ENCODE measurements at places on chromosomes 12 and 14. TPM values are rescaled to one million over a fixed set of nuclear protein-coding genes. Genes with fewer than 3 reads are reported as not detected.
A peak's percentile ranks its signal among the peaks of the same experiment; 100 is the strongest.

GRCh38 chr12:123106640-123107359 lies 44.1 kb downstream of the PITPNM2 start:
- H3K27ac ChIP-seq = peak overlapping the region; percentile 87
- H3K27me3 ChIP-seq = no peaks in the 10 kb centered on the region
- no peak for DNase-seq
- no peak overlapping the region for H3K4me3 ChIP-seq

GRCh38 chr12:106170285-106170684 lies 31.5 kb upstream of the NUAK1 start:
- H3K36me3 ChIP-seq = no peaks in the 10 kb centered on the region
- DNase-seq = no peak
- no peaks in the 10 kb centered on the region for H3K4me1 ChIP-seq
- no peaks in the 10 kb centered on the region for H3K27me3 ChIP-seq
- no peak overlapping the region for H3K27ac ChIP-seq

GRCh38 chr12:3129301-3130056 lies 52.3 kb downstream of the TSPAN9 start:
- no peak for DNase-seq
- no peaks in the 10 kb centered on the region for H3K27me3 ChIP-seq
- no peaks in the 10 kb centered on the region for H3K36me3 ChIP-seq
- H3K4me3 ChIP-seq = no peak overlapping the region

GRCh38 chr14:101620031-101620788 lies 58.9 kb downstream of the DIO3 start:
- no peak overlapping the region for H3K4me3 ChIP-seq
- no peaks in the 10 kb centered on the region for H3K4me1 ChIP-seq
- no peak overlapping the region for H3K27ac ChIP-seq
- no peaks in the 10 kb centered on the region for H3K27me3 ChIP-seq
- no peaks in the 10 kb centered on the region for H3K36me3 ChIP-seq
- peak; percentile 40 for DNase-seq

DNA sequence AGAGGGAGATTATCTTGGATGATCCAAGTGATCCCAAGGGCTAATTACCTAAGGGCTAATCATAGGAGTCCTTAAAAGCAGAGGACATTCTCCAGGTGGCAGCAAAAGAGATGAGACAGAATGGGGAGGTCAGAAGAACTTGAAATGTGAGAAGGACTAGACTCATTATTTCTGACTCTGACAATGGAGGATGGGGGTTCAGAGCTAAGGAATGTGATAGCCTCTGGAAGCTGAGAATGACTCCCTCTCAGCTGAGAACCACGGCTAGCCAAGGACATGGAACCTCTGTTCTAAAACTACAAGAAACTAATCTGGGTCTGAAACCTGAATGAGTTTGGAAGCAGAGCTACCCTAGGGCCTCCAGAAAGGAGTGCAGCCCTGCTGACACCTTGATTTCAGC lies 35.6 kb upstream of the ANKS1B start:
- no peaks in the 10 kb centered on the region for H3K4me1 ChIP-seq
- H3K27ac ChIP-seq = no peak overlapping the region
- H3K4me3 ChIP-seq = no peak overlapping the region
- no peaks in the 10 kb centered on the region for H3K27me3 ChIP-seq
- H3K36me3 ChIP-seq = no peaks in the 10 kb centered on the region
- DNase-seq = no peak

DNA sequence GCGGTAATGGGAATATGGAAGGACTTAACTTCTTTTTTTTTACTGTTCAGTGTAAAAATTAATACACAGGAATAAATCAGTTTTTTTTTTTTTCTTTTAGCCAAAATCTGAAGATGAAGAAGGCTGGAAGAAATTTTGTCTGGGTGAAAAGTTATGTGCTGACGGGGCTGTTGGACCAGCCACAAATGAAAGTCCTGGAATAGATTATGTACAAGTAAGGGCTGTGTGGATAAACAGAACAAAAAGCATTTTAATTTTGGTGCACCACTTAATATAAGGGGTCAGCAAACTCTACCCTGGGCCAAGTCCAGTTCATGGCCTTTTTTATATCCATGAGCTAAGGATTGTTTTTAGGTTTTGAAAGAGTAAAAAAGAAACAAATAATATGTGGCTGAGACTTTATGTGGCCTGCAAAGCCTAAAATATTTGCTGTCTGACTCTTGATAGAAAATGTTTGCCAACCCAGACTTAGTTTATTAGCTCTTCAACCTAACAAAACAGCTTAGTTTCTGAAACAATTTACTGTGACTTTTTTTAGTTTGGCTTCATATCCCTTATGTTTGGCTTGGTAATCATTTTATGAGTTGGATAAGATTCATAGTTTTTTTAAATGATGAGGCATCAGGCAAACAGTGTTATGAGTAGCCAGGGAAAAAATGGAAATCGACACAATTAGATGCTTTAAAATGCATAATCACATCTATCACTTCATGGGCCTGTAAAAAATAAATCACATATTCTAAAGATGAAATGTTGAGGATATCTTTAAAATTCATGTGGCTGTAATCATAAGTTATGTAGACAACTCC lies 8.4 kb downstream of the GEMIN2 start:
- H3K27ac ChIP-seq = no peak overlapping the region
- H3K4me1 ChIP-seq = no peaks in the 10 kb centered on the region
- no peak for DNase-seq

- no peaks in the 10 kb centered on the region for H3K36me3 ChIP-seq
- no peaks in the 10 kb centered on the region for H3K4me1 ChIP-seq
- no peak overlapping the region for H3K27ac ChIP-seq
- no peaks in the 10 kb centered on the region for H3K27me3 ChIP-seq
- no peak for DNase-seq
- no peak overlapping the region for H3K4me3 ChIP-seq
Observed at GRCh38 chr14:59565087-59565486, 11.5 kb downstream of the CCDC175 start.

- no peaks in the 10 kb centered on the region for H3K27me3 ChIP-seq
- no peaks in the 10 kb centered on the region for H3K4me1 ChIP-seq
- no peaks in the 10 kb centered on the region for H3K36me3 ChIP-seq
- H3K4me3 ChIP-seq = no peak overlapping the region
- peak overlapping the region; percentile 35 for H3K27ac ChIP-seq
- no peak for DNase-seq
Observed at GRCh38 chr12:4771960-4772566, 51.9 kb downstream of the GALNT8 start.

DNA sequence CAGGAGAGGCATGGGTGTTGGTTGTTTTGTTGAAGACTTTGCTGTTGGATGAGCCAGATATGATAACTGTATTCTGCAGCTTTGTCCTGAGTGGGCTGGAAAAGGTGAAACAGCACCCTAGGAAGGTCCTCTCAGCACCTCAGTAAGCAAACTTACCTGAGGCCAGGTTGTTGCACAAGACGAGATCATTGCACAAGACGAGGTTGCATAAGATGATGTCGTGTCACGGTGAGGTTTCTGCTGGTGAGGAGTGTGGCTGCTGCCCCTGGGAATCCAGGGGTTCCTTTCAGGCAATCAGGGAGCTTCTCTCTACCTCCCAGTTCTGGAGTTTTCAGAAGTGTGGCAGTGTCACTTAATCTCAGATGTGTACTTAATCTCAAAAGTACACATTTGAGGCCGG lies 85.6 kb downstream of the GLT1D1 start:
- no peak for DNase-seq
- no peaks in the 10 kb centered on the region for H3K36me3 ChIP-seq
- H3K4me1 ChIP-seq = no peaks in the 10 kb centered on the region

DNA sequence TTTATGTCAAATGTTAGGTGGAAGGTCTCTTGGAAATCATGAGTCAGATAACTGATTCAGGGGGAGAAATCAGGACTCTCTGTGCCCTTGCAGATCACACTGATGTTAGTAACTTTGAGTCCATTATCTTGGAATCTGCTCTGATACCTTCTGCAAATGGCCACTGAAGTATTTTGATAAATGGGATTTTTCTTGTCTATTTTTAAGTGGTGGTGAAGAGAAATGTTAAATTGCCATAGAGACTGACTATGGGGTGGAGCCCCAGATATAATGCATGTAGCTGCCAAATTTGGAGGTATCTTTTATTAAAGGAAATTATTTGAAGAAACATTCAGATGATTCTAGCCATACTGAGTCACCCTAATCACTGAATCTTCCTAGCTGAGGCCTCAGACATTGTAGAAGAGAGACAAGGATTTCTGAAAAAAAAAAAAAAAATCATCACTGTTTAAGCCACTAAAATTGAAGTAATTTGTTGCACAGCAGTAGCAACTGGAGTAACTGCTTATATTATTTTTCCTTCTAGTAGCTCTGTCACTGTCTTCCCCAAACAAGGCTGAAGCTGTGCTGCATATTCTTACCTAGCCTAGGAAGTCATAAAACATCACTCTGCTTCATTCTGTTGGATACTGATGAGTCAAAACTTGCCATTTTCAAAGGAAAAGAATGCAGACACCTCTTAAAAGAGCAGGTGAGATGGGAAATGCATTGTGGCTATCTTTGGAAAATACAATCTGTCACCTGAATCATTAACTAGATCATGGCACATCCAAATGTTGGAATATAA lies 36.0 kb upstream of the CLEC14A start:
- H3K27me3 ChIP-seq = no peaks in the 10 kb centered on the region
- H3K27ac ChIP-seq = no peak overlapping the region
- no peaks in the 10 kb centered on the region for H3K4me1 ChIP-seq
- DNase-seq = no peak
- H3K36me3 ChIP-seq = no peaks in the 10 kb centered on the region

DNA sequence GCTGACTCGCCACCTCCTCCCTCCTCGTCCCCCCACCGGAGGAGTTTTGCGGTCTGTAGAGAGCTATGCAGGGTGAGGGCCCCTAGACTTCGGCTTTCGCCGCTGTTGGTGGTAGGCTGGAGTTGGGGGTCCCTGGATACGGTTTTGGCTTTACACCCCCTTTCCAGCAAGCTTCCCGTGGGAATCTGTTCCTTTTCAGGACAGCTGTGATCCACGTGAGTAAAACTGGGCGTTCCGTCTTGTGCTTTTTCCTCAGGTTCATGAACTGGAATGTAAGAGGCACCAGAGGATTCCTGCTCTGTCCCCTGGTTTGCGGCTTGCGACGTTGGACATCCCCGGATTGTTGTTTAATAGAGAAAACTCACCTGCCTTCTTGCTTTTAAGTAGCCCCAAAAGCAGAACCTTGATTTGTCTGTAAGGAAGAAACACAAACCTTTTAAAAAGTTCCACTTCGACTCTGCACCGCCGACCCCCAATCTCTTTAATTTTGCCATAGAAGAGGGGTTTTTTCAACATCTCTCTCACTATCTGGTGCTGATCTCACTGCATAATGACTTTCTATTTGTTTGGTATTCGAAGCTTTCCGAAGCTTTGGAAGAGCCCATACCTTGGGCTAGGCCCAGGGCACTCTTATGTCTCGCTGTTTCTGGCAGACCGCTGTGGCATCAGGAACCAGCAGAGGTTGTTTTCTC lies 490 bp downstream of the PRORP start:
- H3K27ac ChIP-seq = peak overlapping the region; percentile 94
- DNase-seq = no peak
- no peaks in the 10 kb centered on the region for H3K27me3 ChIP-seq
- H3K36me3 ChIP-seq = no peaks in the 10 kb centered on the region
- no peaks in the 10 kb centered on the region for H3K4me1 ChIP-seq

GRCh38 chr14:35044939-35045797 lies 904 bp upstream of the FAM177A1 start:
- DNase-seq = no peak
- H3K4me1 ChIP-seq = peaks cover 34% of the 10 kb centered on the region
- H3K36me3 ChIP-seq = no peaks in the 10 kb centered on the region
- H3K27ac ChIP-seq = peak overlapping the region; percentile 96
- peak overlapping the region; percentile 62 for H3K4me3 ChIP-seq

GRCh38 chr12:86770871-86771270 lies 514.7 kb upstream of the MGAT4C start:
- H3K27me3 ChIP-seq = no peaks in the 10 kb centered on the region
- H3K4me1 ChIP-seq = no peaks in the 10 kb centered on the region

DNA sequence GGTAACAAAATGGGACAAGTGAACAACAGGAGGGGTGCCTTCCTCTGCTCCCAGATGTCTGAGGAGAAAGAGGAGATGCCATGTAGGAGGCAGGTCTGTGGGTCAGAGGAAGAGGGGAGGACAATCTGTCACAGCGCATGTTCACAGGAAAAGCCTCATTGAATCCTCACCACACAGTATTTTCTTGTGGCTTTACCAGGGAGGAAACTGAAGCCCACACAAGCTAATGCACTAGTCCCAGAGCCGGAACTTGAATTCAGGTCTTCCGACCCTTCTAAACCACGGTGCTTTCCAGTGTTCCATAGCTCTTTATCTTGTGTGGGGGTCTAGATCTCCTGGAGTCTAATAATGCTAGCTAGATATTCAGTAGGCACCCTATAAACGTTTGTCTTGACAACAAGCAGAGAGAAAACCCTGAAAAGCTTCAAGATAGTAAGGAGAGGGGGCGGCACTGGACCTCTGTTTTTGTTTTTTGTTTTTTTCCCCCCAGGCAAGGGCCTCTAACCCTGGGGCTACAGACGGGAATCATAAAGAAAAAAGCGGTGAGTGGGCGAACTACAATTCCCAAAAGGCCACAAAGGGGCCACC lies 371 bp upstream of the SHMT2 start:
- peaks cover 29% of the 10 kb centered on the region for H3K36me3 ChIP-seq
- H3K4me3 ChIP-seq = peak overlapping the region; percentile 65
- no peak for DNase-seq

DNA sequence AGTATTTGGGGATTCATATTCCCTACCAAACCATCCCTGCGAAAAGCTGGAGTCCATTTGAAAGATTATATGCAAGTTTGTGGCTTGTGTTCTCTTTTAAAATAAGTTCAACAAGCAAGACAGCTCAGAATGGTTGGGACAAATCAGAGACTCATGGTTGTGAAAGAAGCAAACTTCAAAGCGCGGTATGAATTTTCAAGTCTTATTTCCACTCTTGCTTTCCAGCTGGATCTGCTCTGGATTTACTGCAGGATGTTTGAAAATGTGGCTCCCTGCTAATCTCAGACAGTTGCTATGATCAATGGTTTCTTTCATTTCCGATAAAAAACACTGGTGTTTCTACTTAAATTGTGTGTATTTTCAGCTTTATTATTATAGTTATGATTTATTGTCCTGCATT lies 477.5 kb downstream of the RAD51B start:
- H3K27ac ChIP-seq = no peak overlapping the region
- no peak for DNase-seq
- H3K27me3 ChIP-seq = no peaks in the 10 kb centered on the region
- H3K4me3 ChIP-seq = no peak overlapping the region

GRCh38 chr12:107822356-107822755 lies 47.9 kb downstream of the ASCL4 start:
- no peaks in the 10 kb centered on the region for H3K36me3 ChIP-seq
- H3K4me1 ChIP-seq = no peaks in the 10 kb centered on the region
- H3K4me3 ChIP-seq = no peak overlapping the region
- H3K27ac ChIP-seq = no peak overlapping the region

Gene NINJ2
- total RNA-seq = 5.4 TPM

Gene OR11H6
- total RNA-seq = not detected

Gene GNS
- total RNA-seq = 76.5 TPM

Gene TDRD9
- 20.8 TPM for total RNA-seq

Gene LALBA
- total RNA-seq = not detected

Gene SLCO1B3
- total RNA-seq = not detected

Gene RERG
- total RNA-seq = 12.4 TPM

Gene KERA
- total RNA-seq = not detected

Gene PTPRB
- total RNA-seq = 26.1 TPM

Gene PAPLN
- total RNA-seq = 5.1 TPM

Gene FGD4
- 16.2 TPM for total RNA-seq

All from right atrium auricular region (tissue), 2 donors.